Activated T-helper 9 cell treated with anti-CD3 and anti-CD28 coated beads, Interleukin-2, amount 50 U/mL, for 16 hours (primary cell): ENCODE measurements at places on chromosomes 16 and 17.

- DNase-seq = peak; percentile 49
These were observed 887 bp downstream of the ZBTB4 start for GRCh38 chr17:7478276-7479212.

- no peak for DNase-seq
These were observed 389.0 kb downstream of the MAF start for GRCh38 chr16:79211586-79211985.

DNA sequence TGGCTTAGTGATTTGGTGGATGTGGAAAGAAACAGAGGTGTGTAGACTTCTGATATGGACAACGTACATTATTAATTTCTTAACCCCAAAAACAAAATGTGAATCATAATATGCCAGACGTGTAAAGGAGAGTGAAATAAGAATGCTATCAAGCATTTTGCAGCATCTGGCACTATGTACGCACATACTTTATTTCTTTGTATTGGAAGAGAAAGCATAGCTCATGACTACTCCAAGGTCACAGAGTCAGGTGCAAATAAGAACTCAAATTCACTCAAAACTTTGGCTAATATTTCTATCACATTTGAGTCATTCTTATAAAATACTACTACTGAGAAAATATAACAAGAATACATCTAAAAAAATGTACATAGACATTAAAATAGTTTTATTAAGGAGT lies 74.8 kb downstream of the TTC19 start:
- DNase-seq = no peak

DNA sequence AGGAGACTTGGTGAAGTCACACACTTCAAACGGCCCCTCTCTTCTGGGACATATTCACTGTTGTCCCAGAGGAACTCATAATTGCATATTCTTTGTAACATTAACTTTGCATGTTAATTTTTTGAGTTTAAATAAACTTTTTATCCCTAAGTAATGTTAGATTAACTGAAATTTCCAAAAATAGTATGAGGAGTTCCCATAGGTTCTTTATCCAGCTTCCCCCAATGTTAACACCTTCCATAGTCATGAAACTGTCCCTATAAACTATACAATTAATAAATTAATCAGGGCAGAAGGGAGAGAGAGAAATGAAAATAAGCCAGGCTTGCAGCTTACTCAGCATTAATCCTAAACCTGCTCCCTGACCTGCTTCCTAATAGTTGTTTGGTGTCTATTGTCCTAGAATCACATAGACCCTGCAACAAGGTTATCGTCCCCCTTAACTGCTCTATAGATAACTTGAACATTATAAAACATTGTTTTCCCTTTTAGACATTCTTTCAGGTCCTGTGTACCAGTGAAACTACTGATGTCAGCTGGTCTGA lies 589.8 kb upstream of the CDH5 start:
- DNase-seq = no peak

GRCh38 chr17:28180449-28180848 lies 138.0 kb downstream of the NLK start:
- no peak for DNase-seq

DNA sequence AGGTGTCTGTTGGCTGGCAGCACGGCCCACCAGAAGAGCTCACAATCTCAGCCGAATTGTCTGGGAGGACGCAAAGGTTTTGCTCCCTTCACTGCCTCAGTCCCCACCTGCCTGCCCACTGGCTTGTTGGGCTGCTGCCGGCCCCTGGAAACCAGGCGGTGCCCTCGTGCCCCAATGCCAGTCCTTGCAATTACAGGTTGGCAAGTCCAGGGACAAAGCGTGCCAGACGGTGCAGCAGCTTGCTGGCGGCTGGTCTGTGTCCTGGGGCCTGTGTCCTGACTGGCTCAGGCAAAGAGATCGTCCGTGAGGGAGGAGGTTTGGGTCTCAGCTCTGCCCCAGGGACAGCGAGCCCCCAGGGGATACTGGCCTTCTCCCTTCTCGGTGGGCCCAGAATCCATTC lies 24.6 kb upstream of the SPNS2 start:
- DNase-seq = no peak

DNA sequence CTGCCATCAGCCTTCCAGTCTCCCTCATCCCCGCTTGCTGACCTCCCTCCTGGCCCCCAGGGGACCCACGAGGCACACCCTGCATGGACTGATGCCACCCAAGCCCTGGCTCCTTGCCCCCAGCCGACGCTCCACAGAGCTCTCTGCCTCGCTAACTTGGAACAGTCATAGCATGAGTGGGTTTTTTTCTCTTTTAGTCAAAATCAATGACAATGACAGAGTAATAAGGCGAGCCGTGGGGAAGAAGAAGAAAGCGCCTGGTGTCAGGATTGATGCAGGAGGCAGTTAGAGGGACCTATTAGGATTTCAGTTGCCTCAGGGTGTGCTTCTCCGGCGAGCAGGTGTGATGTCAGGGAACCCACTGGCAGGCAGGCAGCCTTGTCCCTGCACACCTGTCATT lies 176.3 kb upstream of the TNRC6C start:
- DNase-seq = no peak

DNA sequence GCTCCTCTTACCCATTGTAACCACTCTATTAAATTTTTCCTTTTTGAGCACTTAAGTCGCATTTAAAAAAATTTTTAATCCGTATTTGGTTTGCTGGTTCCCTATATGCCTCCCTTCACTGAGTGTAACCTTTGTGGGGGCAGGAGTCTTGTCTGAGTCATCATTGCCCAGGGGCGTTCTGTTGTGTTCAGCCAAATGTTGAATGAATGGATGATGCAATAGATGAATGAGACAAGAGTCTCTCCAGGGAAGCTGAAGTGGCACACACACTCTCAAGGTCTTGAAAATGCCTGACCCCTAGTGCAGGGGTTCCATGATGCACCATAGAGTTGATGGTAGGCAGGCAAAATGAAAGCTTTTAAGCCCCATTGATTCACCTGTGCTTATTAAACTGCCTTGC lies 123.0 kb upstream of the RBFOX1 start:
- no peak for DNase-seq

GRCh38 chr16:17359788-17360390 lies 110.9 kb downstream of the XYLT1 start:
- peak; percentile 45 for DNase-seq

GRCh38 chr16:75309156-75309555 lies 57.7 kb upstream of the BCAR1 start:
- DNase-seq = no peak

GRCh38 chr17:76584427-76585032 lies 1.1 kb downstream of the ST6GALNAC2 start:
- DNase-seq = no peak

DNA sequence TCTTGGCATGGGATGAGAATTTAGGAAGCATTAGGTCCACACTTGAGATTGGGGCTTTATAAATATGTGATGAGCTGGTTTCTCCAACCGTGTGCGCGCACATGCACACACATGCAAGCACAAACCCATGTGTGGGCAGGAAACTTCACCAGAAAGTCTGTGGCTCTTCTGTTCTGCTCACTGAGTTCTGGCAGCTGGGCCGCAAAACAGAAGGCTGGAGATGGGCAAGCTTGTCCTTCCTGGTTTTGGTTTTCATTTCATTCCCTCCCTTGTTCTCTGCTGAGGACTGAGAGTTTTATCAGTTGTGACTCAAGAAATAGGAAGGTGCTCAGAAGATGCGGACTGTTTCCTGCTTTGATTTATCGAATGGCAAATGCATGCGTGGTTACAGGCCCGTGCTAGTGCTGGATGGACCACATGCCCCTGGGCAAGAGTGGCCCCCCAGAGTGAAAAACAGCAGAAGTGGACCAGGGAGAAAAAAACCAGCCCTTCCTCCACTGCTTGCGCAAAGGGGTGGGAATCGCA lies 14.1 kb downstream of the MAP3K14 start:
- DNase-seq = no peak

GRCh38 chr17:61340431-61341209 lies 59.0 kb upstream of the TBX2 start:
- no peak for DNase-seq

GRCh38 chr17:73341350-73342049 lies 29.7 kb upstream of the CDC42EP4 start:
- no peak for DNase-seq

GRCh38 chr16:102060-102855 lies 24.2 kb downstream of the MPG start:
- no peak for DNase-seq

DNA sequence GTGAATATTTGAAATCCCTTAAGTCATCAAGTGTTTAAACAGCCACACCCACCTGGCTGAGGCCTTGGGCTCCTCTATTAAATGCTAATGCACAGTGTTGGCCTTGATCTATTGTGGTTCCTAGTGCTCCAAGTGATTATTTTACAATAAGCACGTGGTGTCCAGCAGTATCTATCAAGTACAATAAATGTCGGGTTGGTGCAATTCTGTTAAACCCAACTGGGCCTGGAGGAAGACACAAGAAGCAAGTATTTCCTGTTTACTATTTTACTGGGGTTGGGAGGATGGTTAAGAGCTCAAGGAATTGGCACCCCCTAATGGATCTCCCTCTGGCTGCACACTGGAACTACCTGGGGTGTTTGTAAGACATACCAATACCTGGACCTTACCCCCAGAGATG lies 72.1 kb upstream of the HNF1B start:
- DNase-seq = no peak

DNA sequence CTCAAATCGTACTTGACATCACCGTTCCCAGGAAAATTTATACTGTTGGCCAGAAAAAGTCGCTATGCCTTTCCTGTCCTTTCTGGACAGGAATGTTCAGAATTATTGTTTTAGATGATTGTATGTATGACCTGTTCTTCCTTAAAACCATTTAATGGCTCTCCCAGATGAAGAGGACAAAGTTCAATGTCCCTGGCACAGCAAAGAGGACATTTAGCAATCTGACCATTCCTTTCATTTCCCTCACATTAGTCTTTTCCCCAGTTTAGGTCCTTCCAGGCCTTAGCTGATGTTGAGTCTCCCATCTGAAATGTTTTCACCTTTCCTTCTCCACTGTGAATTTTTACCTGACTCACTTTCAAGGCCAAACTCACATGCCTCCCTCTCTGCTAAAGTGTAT lies 938.9 kb downstream of the CDH11 start:
- DNase-seq = no peak

GRCh38 chr17:52827526-52827925 lies 669.0 kb upstream of the CA10 start:
- DNase-seq = no peak

DNA sequence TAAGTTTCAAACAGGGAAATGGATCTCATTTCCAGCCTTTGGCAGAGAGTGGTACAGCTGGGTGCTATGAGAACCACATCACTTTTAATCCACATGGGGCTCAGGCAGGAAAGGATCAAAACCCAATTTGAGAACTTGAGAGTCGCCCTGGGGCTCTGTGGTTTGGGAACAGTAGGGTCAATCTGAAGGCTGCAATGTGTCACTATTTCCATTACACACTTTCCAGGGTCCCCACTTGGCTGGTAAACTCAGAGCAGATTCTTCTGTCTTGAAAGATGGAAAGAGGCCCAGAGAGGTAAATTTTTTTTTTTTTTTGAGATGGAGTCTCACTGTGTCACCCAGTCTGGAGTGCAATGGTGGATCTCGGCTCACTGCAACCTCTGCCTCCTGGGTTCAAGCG lies 6.7 kb upstream of the HIGD1B start:
- no peak for DNase-seq

DNA sequence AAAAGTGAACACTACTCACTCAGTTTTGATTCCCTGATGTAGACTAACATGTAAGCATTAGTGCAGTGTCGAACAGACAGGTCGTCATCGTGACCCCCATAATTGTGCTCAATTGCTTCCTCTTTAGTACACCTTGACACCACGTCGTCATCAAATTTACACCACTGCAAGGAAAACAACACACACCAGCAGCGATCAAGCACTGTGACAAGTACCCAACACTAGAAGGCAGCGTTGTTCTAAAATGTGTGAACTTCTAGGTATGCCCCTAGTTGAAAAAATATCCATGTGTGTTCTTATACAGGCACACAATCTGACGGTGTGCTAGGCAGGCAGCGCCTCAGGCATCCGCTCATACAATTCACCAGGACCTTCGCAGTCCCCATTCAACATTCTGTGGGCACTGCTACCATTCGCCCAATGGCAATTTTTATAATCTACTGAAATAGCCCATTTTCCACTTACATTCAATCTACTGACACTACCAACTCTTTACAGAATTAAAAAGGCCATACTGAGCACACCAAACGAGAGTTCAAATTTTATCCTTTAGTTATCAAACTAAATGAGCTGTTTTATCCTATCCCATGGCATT lies 23.1 kb downstream of the LITAFD start:
- DNase-seq = no peak

DNA sequence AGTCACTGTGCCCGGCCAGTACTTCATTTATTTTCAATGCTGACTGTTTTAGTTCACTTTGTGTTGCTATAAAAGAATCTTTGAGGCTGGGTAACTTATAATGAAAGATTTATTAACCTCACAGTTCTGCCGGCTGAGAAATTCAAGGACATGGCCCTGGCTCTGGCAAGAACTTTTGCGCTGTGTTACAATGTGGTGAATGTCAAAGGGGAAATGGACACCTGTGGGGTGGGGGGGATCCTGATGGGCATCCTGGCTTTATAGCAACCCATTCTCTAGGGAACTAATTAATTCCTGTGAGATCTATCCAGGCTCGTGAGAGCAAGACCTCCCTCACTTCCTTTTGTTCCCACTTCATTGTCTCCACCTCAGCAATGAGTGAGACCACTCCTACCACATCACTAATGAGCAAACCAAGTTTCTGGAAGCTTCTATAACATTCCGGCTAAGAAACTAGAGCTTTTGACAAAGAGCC lies 17.1 kb upstream of the CDH3 start:
- no peak for DNase-seq

DNA sequence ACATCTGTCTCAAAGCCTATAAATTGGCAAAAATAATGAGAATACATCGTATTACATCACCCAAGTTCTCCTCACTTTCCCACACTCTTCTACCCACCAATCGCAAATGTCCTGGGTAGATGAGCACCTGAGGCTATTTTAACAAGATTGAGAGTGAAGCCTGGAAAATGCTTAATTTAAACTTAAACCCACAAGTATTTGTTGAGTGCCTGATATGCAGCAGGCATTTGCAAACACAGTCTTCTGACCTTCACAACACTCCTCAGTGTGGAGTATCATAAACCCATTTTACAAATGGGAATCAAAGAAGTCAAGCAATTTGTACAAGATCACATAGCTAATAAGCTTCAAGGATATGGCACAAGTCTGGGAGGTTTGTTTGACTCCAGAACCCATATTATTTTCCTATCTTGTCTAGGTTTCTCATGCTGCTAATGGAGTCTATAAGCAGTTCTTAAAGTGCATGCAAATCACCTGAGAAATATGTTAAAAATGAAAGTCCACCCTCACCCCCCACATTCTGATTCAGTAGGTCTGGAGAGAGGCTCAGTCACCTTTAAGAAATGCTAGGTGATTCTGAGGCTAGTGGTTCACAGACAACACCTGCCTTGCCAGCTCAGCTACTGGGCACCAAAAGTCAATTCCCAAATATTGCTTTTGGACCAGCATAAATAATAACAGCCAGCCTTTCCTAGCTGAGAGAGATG lies 34.9 kb upstream of the CCL2 start:
- no peak for DNase-seq

GRCh38 chr17:32497431-32498205 lies 10.8 kb downstream of the CDK5R1 start:
- no peak for DNase-seq

DNA sequence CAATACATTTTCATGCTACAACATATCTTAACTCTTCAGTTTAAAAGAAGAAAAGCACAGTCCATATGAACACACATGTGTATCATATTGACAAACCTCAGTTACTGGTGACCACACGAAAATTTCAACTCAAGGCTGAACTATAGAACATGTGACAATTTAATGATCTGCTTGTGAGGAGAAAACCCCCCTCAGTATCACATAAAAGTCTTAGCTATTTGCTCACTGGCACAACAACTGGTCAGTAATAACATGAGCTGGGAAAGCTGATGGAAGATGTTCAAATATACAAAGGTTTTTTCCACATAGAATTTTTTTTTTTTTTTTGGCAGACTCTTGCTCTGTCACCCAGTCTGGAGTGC lies 19.5 kb downstream of the ZNF652 start:
- DNase-seq = no peak
